ENCODE measurements at places on chromosomes 3 and 15.
A peak's percentile ranks its signal among the peaks of the same experiment; 100 is the strongest.

DNA sequence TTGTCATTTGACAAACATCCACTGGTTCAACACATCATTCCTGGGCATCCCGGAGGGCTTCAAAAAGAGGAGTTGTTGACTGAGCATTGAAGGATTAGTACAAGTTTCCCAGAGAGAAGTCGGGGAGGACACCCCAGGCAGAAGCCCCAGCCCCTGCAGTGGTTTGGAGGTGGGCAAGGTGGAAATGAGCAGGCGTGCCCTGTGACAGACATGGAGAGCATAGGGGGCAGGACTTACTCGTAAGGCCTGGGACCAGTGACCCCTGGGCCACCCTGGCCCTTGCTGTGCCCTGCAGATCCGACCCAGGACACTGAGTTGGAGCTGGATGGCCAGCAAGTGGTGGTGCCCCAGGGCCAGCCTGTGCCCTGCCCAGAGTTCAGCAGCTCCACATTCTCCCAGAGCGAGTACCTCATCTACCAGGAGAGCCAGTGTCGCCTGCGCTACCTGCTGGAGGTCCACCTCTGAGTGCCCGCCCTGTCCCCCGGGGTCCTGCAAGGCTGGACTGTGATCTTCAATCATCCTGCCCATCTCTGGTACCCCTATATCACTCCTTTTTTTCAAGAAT lies 5.9 kb downstream of the PARP3 start:
- DNase-seq: no peak

DNA sequence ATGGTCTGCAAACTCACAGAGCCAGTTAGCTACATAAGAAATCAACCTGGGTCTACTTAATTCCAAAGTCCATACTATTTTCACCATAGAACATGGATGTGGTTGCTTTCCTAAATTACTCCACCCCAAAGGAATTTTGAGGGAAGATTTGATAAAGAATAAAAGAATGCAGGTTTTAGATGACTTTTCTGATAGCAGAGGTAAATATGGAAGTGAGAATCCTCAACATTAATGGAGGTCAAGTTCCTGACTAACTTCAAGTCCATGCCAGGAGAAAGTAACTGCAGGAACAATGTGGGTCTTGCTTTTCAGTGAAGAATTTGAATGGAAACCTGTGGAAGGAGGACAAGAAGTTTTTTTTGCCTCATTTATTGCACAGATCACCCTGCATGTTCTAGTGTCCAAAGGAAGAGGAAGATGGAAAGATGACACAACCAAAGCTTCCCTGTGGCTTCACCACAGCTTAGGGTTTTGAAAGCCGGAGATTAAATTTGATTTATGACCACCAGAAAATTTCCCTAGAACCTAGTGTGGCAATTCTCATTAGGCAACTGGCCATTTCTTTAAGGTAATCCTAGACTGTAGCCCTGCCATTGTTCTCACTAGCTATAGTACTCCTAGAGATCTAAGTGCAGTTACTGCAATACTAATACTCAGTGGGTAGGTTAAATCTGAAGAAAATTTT lies 429.7 kb downstream of the RAP2B start:
- no peak for DNase-seq

- no peak for DNase-seq
These were observed 201.9 kb upstream of the NECTIN3 start for GRCh38 chr3:110869736-110870135.

DNA sequence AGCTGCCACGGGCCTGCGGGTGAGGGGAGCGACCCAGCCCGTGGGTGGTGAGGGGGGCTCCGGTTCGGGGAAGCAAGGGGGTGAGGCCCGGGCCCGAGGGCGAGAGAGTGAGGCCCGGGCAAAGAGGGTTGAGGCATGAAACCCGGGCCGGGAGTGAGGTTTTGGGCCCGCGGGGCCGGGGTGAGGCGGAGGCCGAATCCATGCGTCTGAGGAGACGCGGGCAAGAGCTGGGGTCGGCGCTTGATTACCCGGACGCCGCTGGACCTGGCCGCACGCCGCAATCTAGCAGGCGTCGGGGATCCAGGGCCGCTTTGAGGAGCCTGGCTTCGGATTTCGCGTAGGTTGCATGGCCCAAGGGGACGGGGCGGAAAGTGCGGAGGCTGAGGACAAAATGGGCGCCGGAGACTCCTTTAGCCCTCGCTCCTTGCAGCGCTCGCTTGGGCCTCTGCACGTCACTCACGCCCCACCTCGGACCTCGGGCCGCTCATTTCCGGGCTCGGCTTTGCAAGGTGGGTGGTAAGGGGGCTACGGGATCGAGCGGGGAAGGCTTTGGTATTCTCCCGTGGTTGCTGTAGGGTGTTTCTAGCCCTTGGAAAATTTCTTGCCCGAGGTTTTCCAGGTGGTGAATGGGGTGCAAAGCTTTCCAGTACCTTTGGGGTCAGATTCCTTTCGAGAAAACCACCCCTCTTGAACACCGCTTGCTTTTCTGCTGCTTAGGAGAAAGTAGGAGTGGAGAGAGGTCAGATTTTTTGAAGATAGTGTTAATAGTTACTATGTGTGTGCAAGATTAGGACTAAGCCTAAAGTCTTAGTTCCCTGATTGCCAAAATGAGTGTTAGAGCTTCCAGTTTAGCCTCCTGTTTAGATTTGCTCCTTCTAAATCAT lies 827 bp downstream of the SLC25A36 start:
- no peak for DNase-seq

DNA sequence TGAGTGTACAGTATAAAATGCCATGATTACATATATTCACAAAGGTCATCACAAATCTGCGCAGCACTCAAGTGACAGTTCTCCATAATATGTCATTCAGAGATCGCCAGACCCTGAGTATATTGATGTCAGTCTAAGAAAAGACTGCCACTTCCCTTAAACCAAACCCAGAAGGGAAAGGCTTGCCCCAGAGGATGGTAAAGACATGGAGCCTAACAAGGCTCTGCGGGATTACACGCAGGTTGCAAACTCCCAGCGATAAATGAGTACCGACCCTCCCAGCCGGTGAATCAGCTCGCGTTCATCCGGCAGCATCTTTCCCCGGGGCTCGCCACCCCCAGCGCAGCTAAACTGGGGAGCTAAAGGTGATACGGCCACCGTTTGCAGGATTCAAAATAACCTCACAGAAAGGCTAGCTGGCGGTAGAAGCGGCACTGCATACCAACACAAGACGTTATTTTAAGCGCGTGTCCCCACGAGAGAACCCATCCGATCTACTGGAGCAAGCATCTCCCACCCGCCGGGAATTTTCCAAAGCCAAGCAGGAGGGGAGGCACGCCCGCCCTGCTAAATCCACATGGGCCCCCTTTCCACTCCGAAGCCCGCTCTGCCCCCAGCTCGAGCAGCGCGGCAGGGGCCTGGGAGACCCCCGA lies 643 bp downstream of the MYO5A start:
- no peak for DNase-seq

DNA sequence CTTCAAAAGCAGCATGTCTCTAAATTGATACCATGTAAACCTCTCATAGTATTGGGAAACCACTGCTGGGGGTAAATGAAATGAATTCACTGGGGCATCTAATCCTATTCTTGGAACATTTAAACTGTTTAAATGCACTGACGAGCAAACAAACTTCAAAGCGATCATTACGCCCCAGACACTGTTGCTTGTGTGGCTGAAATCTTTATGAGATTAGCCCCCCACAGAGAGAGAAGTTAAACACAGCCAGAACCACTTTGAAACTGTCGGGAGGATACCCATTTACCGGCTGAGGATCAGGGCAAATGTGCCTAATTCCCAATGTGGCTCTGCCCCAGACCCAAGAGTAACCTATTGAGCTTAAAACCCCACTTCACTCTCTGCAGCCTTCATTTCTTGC lies 308.4 kb upstream of the CDIN1 start:
- no peak for DNase-seq

- DNase-seq: no peak
These were observed 243.8 kb downstream of the ALCAM start for GRCh38 chr3:105610473-105610872.

GRCh38 chr3:32421991-32422859 lies 30.6 kb downstream of the CMTM7 start:
- no peak for DNase-seq

DNA sequence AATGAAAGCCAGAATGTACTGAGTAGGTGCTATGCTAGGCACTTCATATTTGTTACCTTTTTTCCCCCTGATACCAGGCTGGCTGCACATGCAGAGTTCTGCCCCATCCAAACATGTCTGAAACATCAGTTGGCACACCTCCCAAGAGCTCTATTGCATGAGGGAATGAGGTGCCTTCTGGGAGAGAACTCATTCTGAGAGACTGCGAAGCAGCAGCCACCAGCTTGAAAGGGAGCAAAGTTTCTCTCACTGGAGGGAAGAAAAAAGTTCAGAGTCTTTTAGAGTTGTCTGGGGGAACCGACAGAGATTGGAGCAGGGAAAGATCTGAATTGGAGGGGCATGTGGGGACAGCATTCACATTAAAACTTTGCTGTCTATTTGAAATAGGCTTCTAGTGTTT lies 84.1 kb downstream of the AGBL1 start:
- DNase-seq: no peak

- DNase-seq: no peak
These were observed 564.6 kb downstream of the MFSD1 start for GRCh38 chr3:159366476-159366875.

DNA sequence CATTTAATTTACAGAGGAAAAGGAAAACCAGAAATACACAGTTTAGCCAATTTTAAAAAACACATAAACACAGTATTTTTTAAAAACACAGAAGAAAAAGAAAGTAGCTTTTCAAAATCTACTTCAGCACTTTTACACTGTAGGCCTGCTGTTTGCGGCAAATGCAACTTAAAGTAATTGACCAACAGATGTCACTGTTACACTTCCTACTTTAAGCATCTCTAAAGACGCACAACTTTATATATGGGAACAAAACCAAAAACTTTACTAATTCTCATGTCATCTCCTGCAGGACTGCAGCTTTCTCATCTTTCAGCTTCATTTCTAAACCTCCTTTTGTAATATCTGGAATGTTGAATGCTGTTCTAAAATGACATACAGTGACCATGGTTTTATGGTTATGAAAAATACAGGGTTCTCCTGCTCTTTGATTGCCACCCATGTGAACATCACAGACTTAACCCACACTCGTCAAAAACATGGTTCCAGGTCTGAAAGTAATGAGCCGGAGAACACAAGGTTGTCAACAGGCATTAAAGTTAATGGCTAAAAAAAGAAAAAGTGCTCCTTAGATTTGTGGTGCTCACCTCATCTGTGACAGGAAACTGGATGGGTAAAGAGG lies 107.9 kb downstream of the FMN1 start:
- peak; percentile 12 for DNase-seq

DNA sequence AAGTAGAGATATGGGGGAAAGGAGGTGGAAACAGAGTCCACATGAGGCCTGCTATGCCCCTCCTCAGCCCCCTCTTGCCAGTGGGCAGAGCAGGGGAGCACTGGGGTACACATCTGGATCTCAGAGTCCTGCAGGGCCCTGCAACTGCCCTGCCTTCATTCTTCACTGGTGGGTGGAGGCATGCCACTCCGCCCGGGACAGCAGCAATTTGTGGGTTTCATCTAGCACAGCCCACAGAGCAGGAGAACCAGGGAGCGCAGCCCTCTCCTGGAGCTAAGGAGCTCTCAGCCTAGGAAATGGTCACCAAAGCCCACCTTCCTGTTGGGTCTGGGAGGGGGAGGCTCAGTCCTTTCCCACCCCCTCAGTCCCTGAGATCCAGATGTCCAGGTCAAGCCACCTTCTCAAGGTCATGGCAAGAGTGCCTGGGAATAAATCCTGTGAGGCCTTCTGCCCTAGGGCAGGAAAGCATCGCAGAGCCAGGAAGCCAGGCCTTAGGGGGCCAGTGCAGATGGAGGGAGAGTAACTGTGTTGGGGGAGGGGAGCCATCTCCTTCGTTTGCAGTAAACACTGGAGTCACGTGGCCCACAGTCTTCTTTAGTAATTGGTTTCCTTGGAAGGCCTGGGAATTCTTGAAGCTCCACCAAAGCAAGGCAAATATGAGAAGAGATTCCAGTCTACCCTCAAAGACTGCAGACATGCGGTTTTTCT lies 31.0 kb downstream of the ANP32A start:
- DNase-seq: peak; percentile 35

DNA sequence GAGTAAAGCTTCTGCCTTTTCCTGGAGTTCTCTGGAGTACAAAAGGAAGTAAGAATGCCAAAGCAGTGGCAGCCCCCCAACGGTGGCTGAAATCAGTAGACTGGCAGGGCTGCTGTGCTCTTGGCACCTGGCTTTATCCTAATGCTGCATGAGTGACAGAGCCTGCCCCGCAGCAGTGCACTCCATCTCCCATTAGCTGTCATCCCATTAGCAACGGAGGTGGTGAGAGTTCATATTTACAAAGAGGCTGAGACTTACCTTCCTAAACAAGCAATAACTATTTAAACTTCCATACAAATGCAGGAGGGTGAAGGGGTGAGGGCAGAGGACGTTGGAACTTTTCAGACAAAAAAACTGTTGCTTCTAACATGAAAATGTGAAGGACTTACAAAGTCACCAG lies 51.9 kb downstream of the SERPINI1 start:
- DNase-seq: no peak

- no peak for DNase-seq
These were observed 190.7 kb upstream of the CNTN6 start for GRCh38 chr3:901953-902778.

- DNase-seq: no peak
These were observed 95.1 kb upstream of the LINGO1 start for GRCh38 chr15:77727635-77728304.

- no peak for DNase-seq
These were observed 73.5 kb downstream of the CEMIP start for GRCh38 chr15:80852676-80853075.

GRCh38 chr15:70054884-70055387 lies 42.8 kb downstream of the TLE3 start:
- DNase-seq: no peak

GRCh38 chr15:69311319-69311721 lies 12.6 kb downstream of the PAQR5 start:
- DNase-seq: no peak

DNA sequence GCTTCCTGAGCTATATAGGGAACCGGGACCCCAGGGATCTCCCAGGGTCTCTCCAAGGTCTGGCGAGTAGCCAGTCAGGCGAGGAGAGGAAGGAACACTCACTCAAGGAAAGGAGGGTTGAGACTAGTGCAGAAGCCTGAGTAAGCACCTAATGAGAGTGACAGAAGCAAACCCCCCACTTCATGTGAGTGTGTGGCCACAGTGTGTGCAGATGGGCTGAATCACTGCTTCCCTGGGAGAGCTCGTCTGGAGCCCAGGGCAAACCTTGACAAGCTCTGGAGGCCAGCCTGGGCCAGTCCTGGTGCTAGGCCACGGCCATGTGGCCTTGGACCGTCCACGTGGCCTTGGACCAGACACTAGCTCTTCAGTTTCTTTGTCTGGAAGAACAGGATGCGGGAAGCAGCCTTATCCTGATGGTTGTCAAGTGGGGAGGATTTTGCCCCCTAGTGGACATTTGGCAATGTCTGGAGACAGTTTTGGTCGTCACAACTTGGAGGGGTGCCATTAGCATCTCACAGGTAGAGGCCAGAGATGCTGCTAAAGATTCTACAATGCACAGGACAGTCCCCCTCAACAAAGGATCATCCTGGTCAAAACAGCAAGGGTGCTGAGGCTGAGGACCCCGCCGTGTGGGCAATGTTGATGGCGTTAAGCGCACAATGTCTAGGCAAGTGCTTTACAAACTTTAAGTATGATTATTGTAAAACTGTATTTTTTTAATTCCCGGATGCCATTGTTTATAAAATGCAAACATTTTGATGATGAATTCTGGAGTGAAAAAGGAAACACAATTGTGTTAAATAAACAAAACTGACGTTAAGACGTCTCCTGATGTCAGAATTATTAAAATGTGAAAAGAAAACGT lies 34.8 kb upstream of the CTSH start:
- no peak for DNase-seq

- DNase-seq: no peak
These were observed 241.4 kb upstream of the TBL1XR1 start for GRCh38 chr3:177438596-177439220.

All from SK-N-MC (cell line).